SK-MEL-5 (cell line): ENCODE measurements at places on chromosomes 6 and 20.

- DNase-seq: no peak
These were observed 580.4 kb downstream of the EYS start for GRCh38 chr6:65126667-65127066.

DNA sequence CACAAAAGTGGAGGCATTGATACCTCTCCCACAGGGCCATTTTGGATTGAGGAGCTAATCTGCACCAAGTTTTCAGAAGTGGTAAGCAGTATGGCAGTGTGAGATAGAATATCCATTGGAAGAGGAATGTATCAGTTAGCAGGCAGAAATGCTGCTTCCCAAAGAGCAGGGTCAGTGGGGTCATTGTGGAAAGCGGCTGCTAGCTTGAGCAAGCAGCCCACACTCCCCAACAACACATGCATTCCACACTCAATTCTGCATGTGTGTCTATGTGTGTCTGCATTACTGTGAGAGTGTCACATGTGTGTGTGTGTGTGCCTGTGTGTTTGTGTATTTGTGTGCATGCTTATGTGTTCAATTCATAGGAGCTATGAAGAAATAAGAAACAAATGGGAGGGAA, 190.9 kb upstream of the FOXA2 start:
- DNase-seq: no peak

- DNase-seq: no peak
These were observed 16.7 kb downstream of the ZNF292 start for GRCh38 chr6:87171938-87172633.

DNA sequence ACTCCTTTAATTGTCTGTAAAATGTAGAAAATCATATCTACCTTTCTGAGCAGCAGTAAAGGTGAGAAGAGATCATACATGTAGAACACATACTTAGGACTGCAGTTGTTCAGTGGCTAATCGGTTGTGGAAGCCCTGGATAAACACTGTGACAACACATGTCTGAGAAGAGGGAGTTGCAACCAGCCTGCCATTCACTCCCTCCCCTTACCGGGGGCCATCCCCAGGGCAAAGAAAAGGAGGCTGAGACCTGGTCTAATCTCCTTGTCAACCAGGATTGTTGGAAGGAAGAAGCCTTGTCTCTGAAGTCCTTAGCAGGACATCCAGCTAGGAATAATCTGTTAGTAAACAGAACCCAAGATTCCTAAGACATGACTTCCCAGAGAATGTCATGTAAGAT, 462.5 kb upstream of the AGPAT4 start:
- DNase-seq: no peak

DNA sequence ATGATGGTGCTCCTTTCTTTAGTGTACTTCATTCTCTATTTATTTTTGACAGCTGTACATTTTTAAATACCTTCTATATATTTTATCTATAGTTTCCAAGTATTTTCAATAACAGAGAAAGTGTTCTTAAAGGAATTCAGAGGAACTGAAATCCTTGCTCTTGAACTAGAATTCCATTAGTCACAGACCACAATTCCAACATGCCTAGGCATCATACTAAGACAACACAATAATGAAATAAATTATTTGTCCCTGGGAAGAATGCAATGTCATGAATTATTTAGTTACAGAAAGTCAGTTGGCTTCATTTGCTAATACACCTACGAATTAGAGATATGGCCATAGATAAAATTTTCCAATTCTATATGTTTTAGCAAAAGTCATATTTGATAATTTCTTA, 671.2 kb downstream of the EPHA7 start:
- DNase-seq: no peak

DNA sequence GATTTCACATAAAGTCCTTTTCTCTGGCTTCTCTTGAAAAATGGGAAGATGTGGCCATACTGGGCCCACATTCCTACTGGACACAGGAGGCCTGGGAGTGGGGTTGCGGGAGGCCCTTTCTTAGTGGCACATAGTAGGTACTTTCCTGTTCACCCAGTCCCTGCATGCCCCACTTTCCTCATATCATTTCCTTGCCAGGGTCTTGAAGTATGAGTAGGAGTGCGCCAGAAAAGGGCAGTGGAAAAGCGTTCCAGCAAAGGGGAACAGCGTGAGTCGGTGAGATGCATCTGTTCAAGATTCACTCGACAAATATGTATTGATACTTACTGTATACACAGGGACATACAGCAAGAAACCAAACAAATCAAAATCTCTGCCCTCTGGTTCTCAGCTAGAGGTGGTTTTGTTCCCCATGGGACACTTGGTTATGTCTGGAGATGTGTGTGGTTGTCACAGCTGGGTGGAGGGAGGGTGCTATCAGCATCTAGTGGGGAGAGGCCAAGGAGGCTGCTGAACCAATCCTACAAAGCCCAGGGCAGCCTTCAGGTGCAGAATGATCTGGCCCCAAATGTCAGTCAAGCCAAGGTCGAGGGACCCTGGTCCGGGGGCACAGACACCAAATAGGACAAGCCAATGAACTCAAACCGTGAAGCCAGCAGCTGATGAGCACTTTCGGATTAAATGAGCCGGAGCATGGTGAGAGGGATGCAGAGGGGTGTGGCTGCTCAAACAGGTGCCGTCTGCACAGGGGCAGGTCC, 151.4 kb downstream of the CEBPB start:
- DNase-seq: no peak

- DNase-seq: no peak
These were observed 454.3 kb upstream of the JARID2 start for GRCh38 chr6:14791526-14791925.

DNA sequence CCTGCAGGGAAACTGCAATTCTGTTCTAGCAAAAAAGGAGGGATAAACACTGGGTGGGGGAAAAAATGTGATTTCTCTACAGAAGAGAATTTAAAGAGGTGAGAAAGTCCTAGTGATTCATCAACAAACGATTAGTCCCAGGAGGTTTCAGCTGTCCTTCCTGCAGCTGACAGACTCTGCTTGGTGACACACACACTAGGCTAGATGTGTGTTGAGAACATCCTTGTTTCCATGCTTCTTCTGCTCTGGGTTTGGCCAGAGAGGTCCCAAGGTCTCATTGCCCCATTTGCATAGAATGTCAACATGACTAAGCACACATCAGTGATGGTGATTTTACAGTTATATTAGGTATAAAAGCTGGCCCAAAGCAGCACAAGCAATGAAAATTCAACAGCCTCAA, 258.3 kb downstream of the NFATC2 start:
- no peak for DNase-seq

GRCh38 chr20:41078329-41078728, 49.7 kb downstream of the TOP1 start:
- peak; percentile 52 for DNase-seq

DNA sequence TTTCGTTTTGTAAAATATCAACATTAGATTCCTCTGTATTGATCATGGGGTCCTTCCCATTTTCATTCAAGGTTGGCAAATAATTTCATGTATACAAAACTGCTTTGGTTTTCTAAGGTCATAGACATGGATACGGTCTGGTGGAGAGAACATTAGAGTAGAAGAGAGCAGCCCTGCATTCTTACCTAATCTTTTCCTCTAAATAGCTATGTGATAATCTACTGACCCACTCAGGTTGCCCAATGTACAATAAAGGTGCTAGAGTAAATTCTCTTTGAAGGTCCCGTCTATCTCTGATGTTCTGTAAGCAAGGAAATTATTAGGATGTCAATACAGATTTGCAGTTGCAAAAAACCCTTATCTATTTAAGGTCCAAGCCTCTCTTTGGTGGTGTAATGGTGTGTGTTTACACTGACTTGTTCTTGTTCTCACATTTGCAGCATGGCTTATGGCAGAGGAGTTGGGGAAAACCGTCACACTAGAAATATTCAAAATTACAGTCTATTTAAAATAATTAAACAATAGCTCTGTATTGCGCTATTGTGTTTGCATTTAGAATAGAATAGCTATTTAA, 31.2 kb upstream of the NOX3 start:
- no peak for DNase-seq

DNA sequence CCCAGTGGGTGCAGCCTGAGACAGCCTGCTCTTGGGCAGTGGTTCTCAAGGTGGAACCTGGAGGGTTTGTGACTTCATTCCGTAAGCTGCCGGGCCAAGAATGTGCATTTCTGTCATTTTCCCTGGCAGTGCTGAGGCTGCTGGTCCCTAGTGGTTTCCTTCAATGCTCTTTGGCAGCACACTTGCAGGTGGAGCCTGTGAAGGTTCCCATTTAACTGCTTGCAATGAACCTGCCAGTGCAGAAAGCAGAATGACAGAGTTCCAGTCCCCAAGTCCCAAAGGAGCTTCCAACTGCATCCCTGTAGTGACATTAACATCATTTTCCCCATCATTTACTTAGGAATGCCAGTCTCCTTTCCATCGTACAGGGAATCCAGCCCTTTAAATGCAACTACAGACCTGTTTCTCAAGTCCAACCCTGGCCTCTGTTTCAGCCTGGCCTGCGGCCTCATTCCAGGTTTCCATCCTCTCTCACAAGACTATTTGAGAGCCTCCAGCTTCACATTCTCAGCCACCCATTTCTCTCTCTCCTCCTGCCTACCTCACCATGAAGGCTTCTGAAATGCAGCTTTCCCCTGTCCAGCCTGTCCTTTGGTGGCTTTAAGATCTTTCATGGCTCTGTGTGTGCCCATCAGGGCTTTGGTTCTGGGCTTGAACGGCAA, 149.7 kb upstream of the GGTLC1 start:
- DNase-seq: no peak

DNA sequence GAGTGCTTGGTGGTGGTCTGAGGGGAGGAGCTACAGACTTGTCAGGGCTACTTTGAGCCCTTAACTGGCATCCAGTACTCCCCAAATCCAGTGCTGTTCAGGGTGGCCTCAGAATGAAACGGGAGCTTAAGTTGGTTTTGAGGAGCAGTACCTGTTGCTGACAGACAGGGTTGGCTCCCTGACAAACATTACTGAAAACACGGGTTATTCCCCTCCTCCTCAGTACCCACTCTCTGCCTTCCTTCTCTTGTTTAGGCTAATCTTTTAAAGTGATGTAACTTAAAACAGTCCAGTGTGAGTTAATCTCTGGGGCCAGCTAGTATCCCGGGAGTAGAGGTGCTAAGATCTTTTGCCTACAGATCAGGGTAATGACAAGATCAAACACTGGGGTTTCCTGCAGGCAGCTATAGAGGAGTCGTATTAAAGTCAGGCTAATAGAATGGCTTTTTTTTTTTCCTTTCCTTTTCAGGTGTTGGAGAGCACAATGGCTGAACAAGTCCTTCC, 3.7 kb downstream of the TNFAIP3 start:
- peak; percentile 67 for DNase-seq

DNA sequence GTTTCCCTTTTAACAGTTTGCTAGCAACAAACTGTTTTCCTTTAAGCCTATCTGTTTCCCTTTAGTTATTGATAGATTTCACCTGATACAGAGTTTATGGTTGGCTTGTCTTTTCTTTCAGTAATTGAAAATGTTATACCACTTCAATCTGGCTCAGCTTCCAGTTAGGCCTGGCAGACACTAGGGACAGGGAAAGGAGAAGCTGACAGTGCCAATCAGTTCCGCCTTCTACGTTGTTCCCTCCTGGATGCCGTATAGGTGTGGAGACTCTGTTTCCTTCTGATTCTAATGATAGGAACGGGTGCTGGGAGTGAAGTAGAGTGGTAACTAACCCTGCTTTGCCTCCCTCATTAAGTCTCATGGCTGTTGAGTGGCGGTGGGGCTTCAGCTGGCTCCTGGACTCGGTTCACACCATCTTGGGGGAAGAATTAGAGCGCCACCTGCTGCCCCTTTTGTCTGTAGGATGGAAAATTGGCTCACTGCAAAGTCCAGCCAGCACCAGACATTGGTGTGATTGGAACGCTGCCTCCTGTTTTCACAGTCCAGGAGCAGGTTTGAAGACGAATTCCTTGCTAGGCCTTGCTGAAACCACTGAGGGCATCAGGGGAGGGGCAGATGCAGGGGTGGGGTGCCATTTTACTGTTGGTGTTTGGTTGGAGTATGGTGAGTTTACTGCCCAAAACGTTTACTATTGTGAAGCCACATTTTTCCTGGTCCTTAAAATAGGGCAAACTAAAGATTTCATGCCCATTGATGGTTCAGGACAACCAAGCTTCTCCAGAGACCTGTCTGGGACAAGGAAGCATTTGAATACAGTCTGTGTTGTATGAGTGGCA, 1729.5 kb downstream of the GRIK2 start:
- DNase-seq: peak; percentile 78

GRCh38 chr20:13613917-13614316, 24.8 kb downstream of the TASP1 start:
- DNase-seq: no peak

GRCh38 chr20:43751167-43752050, 24.6 kb upstream of the GTSF1L start:
- no peak for DNase-seq

DNA sequence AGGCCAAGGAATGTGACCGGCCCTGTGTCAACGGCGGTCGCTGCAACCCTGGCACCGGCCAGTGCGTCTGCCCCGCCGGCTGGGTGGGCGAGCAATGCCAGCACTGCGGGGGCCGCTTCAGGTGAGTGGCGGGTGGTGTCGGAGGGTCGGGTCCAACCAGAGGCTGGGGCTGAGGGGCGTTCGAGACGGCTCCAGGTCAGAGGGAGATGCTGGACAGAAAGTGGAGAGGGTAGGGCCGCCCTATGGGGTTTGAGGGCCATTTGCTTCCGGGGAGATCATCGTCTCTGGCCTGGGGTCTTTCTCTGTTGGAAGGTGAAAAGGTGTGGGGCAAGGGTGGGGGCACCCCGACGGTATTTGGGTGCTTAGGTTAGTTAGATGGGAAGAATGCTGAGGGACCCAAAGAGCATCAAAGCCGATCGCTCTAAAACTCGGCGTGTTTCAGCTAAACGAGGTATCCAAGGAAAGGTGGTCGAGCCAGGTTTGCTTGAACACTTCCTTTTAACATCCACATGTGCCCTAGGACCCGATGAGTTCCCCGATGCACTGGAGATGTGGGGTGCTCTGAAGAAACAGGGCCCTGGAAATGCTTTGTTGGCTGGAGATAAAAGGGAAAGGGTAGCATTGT, 691 bp downstream of the ATRN start:
- DNase-seq: no peak

DNA sequence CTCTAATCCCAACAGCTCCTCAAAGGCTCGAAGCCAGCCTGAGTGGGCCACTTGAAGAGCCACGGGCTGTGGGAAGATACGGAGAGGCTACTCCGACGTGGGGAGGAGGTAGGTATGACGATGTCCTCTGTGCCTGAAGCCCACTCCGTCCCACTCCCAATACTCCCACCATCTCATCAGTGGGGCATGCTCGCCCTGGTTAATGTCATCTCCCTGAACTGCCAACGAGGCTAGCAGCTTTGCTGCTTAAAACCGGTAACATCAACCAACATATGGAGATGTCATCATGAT, 11.1 kb downstream of the NRN1 start:
- DNase-seq: no peak

DNA sequence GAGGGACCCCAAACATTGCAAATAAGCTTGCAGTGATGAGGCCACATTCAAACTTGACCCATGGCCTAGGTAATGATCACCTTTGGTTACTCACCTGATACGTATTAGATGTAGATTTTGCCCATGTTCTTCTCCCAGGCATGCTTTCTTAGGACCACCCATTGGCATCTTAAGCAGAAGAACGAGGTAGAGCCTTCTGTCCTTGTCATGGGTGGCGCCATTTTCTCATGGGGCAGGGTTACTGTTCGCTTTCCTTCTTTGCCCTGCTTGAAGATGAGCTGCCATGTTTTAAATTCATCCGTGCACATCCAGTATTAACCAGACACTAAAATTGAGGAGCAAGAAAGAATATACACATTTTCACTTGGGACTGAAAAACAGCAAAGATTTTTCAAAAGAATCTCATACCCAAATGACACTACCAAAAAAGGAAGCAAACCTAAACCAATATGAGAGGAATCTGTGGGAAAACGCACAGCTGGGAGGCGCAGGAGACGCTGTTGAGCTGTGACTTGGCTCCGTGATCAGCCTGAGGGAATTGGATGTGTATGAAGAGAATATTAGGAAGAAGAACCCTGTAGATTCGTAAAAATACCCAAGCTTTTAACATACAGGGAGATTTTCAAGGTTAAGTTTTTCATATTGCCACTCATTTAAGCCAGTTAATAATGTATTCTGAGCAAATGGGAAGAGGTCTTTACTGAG, 36.6 kb downstream of the GMPR start:
- no peak for DNase-seq
